ENCODE measurements at places on chromosomes 11 and 22. TPM values are rescaled to one million over a fixed set of nuclear protein-coding genes. Genes with fewer than 3 reads are reported as not detected.

The BAIAP2L2 gene
- total RNA-seq = 0.33 TPM

The FAM111B gene
- 30.9 TPM for total RNA-seq

The SYT12 gene
- total RNA-seq = 0.09 TPM

The THY1 gene
- total RNA-seq = 88.8 TPM

The ANGPTL5 gene
- total RNA-seq = not detected

The MGAT3 gene
- total RNA-seq = 1.6 TPM

The EMID1 gene
- total RNA-seq = 4.7 TPM

The GRAMD1B gene
- 15.6 TPM for total RNA-seq

The SLCO2B1 gene
- 13.0 TPM for total RNA-seq

The HTR3B gene
- total RNA-seq = 0.09 TPM

The IL18 gene
- 7.3 TPM for total RNA-seq

The SLC22A9 gene
- total RNA-seq = not detected

All from thymus (tissue), 14 donors.